T-helper 1 cell (primary cell): ENCODE measurements at places on chromosomes 4 and X.
A peak's percentile ranks its signal among the peaks of the same experiment; 100 is the strongest.

DNA sequence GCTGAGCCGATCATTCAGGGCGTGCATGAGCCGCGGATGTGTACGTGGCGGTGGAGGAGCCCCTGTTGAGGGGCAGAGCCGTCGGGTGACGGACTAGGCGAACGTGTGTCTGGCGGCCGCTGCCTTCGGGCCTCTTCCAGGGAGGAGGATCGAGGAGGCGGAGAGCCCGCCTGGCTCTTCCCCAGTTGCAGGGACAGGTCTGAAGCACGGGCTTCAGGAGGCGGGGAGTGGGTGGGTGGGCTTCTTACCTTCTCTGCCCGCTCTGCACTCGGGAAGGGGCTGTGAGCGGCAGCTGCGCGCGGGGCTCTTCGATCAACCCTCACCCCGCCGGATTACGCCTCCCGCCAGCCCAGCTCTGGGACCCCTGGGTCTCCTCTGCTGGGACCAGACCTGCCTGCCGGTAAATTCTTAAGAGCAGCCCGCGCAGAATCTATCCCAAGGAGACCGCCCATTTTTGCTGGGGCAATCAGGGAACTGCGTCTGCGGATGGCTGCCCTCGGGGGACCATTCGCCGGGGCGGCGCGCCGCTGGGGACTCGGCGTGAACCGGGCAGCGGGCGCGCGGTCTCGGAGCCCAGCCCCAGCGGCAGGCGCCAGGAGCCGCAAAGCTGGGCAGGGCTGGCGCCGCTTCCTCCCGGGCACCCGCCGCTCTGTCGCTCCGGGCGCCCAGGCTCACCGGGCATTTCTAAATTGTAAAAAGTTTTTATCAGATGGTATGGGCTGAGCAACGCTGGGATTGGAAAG is 4.9 kb downstream of the PLAC8 start:
- peak; percentile 26 for DNase-seq

DNA sequence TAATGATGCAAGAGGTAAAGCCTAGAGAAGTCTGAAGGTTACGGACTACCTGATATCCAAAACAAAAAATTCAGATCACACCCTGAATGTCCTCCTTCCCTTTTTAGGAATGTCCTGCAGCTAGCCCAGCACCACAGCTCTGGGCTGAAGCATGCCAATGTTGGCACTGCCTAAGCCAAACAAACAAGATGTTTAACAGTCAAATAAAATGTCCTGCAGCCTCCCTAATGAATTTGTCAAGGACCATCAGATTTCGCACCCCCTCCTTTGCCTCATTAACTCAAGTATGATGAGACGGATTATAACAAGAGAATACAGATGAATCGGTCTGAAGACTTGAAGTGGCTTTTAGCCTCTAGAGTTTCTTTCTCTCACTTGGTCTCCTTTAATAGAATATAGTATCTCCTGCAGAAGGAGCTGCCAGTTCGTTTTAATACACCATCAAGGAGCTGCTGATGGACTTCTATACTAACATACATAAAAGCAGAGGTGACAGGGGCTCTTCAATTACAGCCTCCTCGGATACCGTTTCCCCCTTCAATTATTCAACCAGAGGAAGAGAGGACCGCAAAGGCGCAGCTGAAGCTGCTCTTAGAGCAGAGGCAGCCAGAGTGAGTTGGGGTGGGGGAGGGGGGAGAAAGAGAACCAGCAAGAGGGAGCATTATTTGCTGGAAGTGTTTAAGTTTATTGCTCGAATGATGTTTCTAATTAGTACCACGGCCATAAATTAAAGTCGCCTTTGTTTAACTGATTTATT is 3.0 kb upstream of the MAB21L2 start:
- no peak for DNase-seq

- no peak for DNase-seq
These were observed 10.7 kb upstream of the WDR17 start for GRCh38 chr4:176054942-176055341.

- no peak for DNase-seq
These were observed 161.0 kb upstream of the GPRIN3 start for GRCh38 chr4:89468602-89469001.

- no peak for DNase-seq
These were observed 38.3 kb downstream of the AFAP1 start for GRCh38 chr4:7901311-7901885.

DNA sequence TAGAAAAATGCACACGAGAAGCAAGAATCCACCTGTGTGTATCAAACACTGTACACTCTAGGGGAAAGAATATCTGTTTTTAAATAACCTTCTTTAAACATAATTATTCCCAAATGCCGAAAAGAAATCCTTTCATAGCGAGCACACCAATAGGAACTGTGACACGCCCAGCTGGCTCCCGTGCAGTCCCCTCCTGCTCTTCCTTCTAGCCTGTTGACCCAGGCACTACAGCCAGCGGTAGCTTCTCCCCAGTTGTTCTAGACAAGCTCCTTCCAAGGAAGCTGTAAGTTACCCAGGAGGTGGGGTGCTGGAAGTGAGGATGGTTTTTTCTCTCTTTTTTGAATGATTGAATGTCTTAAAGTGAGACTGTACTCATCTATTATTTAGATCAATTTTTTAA is 19.5 kb upstream of the NOCT start:
- DNase-seq = no peak

DNA sequence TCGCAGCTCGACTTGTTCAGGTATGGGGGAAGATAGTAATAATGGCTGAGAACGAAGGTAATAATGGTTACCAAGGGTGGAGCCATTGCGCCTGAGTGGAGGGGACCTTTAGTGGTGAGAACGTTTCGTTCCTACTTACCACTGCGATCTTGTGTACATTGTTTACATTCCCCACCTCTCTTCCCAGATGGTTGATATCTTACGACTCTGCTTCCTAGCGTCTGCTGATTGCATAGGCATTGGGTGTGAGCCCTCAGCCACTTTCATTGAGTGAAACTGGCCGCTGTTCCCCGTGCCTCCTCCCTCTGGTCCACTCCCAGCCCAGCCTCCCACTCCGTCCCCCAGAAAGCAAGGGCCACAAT is 850 bp downstream of the IGBP1 start:
- DNase-seq = no peak

- DNase-seq = no peak
These were observed 45.8 kb upstream of the PITX2 start for GRCh38 chr4:110668463-110669235.

DNA sequence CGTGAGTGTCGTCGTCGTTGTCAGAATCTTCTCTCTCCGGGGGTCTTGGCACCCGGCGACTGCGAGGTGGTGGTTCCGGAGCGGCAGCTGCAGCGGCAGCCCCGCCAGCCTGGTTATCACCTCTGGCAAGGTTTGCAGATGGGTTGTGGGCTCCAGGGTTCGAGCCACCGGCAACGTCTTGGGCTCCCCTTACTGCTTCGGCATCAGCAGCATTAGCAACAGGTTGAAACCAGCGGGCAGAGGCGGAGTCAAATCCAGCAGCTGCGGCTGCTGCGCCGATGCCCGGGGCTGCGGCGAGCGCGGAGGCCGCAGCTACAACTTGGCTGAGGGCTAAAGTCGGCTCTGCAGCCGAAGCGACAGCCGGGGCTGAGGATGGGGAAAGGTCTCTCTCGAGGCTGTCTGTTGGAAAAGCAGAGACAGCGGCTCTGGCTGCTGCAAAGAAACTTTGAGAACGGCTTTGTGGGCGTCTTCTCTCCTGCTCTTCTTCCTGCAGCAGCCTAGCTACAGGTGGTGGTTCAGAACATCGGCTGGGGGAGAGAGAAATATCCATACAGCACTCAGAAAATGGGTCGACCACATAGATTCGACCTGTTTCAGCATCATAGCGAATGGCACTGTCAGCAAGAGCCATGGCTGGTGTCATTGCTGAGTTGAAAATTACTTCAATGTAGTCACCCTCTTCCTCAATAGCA is 3.6 kb downstream of the IRS4 start:
- DNase-seq = no peak

GRCh38 chr4:137359691-137360315 is 172.5 kb downstream of the PCDH18 start:
- no peak for DNase-seq

DNA sequence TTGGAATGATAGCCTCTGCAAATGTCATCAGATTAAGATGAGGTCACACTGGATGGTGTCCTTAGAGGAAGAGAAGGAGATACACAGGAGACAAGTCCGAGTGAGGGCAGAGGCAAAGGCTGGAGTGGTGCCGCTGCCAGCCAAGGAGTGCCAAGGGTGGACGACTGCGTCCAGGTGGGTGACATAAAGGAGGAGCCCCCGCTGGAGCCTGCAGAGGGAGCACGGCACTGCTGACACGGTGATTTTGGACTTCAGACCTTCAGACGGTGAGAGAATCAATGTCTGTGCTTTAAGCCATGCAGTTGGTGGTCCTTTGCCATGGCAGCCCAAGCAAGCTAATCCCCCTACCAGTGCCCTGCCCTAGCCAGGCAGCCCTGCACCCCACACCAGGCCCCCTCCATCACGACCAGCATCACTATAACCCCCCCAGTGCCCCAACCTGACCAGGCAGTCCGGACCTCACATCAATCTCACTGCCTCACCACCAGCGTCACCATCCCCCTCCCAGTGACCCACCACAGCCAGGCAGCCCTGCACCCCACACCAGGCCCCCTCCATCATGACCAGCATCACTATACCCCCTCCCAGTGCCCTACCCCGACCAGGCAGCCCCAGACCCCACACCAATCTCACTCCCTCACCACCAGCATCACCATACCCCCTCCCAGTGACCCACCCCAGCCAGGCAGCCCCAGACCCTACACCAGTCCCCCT is 130.0 kb downstream of the HMX1 start:
- DNase-seq = no peak

- DNase-seq = no peak
These were observed 20.5 kb downstream of the MGST2 start for GRCh38 chr4:139686130-139686529.

DNA sequence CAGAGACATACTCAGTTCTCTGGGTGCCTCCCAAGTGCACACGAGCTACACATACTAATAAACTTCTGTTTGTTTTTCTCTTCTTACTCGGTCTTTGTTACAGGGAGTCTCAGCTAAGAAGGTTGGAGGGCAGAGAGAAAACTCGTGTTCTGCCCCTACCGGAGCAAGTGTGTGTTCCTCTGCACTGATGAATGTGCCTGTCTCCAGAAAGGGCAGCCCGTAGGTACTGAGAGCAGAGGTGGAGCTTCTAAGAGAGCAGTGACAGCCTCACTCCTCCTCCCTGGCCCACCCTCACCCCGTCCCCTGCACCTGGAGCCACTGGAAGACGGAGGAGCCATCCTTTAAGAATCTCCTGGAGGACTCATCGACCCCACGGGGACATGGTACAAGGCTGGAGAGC is 67.6 kb downstream of the MTNR1A start:
- no peak for DNase-seq

DNA sequence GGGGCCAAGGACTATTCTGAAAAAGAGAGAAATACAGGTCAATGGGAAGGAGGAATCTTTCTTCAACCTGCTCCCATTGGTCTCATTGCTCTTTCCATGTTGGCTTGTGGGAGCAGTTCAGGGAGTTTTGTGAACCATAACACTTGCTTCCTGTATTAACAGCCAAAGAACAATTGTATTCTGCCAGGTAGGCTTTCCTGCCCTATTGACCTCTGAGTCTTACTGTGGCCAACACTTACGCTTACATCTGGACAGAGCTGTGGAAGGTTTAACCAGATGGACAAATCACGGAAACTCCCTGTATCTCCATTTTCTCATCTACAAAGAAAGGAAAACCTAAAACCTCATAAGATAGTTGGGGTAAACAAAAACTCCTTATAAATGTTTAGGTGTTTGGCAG is 30.7 kb downstream of the MID1IP1 start:
- no peak for DNase-seq

GRCh38 chr4:84796394-84796793 is 170.1 kb downstream of the WDFY3 start:
- DNase-seq = no peak

GRCh38 chrX:21758488-21758887 is 572 bp upstream of the SMPX start:
- no peak for DNase-seq
